Glutamatergic neuron (in vitro differentiated cells): ENCODE measurements at places on chromosomes 1 and 21.

- DNase-seq: no peak
Measured at GRCh38 chr1:228004331-228004855, 2.4 kb upstream of the WNT3A start.

DNA sequence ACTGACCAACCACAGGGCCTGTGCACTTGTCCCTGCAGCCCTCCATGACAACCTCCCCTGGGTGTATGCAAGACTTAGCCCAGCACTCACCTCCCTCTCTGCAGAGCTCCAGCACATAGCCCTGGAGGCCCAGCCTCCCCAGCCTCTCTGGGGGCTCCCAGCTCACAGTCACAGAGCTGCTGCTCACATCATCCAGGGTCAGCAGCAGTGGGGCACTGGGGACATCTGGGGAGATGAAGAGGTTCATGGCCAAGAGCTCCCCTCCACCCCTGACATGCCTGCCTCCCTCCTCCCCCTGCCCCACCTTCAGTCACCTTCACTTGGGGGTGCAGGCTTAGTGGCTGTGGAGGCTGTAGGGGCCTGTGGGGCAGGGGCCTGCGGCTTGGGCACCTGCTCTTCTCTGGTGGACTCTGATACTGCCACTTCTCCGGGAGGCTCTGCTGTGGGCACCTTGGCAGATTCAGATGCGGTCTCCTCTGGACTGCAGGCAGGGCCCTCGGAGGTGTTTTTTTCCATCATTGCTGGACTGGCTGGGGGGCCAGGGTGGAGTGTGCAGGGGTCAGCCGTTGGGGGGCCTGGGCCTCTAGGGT, at the start of gene MYBPH:
Gene MYBPH (minus strand): TSS at position 590 of the 590 bp plus-strand sequence. CDS start 71 bp downstream, at position 519.
- DNase-seq: no peak

GRCh38 chr1:41642922-41643821, 158.7 kb upstream of the EDN2 start:
- no peak for DNase-seq

DNA sequence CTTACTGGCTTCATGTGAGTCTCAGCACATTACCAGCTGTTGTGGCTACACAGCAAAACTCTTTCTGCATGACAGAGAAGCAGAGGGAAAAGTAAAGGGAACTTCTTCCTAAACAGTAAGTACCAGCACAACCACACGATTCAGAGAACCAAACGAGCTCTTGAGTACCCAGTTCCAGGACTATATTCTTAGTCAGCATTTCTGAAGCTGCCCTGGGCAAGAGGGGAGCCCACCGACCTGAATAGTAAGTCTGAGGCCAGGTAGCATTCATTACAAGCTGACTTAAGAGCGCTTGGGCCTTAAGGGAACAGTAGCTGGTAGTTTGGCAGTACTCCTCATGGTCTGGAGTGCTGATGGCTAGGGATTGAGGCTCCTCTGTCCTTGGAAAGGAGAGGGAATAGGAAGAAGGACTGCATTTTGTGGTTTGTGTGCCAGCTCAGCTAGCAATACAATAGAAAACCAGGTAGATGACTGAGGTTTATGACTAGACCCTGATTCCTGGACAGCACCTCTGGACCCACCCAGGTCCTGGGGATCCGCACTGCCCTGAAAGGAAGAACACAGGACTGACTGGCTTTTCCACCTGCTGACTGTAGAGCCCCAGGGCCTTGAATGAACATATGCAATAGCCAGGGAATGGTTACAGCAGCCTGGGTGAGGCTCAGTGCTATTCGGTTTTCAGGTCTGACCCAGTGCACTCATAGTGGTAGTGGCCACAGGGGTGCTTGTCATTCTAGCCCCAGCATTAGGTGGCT, 396.8 kb upstream of the PRMT6 start:
- DNase-seq: no peak

DNA sequence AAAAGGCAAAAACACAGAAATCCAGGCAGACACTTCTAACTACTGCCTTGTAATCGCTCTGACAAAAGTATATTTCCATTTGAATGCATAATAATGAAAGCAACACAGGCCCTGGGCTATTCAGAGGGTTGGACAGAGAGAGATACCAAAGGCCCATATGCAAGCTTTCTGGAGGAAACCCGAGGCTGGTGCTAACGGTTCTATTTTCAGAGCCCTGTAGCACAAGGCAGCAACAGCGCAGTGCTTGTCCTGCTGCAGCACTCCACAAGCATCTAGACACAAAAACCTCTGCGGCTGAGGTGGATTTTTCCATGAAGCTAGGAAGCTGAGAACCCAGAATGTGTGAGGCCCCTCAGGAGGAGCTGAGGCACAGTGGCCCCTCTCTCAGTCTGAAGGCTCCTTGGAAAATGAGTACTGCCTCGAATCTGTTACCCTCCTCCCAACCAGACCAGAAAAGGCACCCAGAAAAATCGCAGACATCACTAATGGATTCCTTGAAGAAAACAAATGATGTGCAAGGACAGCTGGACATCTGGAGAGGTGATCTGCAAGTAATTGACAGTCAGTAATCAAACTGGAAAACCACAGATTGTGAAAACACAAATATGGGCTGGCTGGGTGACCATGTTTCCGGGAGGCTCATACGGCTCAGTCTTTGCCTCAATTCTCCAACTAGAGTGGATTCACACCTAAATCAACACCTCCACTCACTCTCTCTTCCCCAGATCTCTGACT, 54.0 kb downstream of the COLGALT2 start:
- no peak for DNase-seq

DNA sequence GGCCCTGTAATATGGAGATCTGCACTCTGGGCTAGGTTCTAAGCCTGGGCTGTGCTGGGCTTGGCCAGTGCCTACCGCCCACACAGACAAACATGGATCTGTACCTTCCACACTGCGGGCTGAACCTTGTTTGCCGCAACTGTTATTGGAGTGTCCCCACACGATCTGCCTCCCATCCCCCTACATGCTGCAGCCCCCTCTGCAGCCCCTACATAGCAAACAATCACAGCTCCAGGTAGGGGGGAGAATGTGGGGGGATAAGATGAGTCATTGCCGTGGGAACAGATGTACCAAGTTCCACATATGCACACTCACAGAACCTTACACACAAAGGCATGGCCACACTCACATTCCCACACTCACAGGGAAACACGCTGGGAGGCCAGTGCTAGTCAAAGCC, 2.1 kb upstream of the HCRTR1 start:
- no peak for DNase-seq

GRCh38 chr1:78224861-78225552, 179.2 kb downstream of the GIPC2 start:
- no peak for DNase-seq

GRCh38 chr1:19709260-19709793, 44.7 kb downstream of the HTR6 start:
- no peak for DNase-seq

- no peak for DNase-seq
Measured at GRCh38 chr1:26959722-26960624, at the start of gene KDF1. Gene KDF1 (minus strand): TSS chr1:26960468. CDS start chr1:26952380, 8,088 bp downstream.
